GM13976 (cell line): ENCODE measurements at places on chromosomes 16 and 17.
A peak's percentile ranks its signal among the peaks of the same experiment; 100 is the strongest.

- no peak for DNase-seq
Observed at GRCh38 chr17:77831474-77832179, 126.9 kb upstream of the TNRC6C start.

- DNase-seq = no peak
Observed at GRCh38 chr16:65773301-65773874, 593.1 kb upstream of the CDH5 start.

GRCh38 chr17:82973456-82974135 is 105.8 kb upstream of the METRNL start:
- DNase-seq = peak; percentile 18

- DNase-seq = no peak
Observed at GRCh38 chr17:58061672-58062071, 21.5 kb upstream of the DYNLL2 start.

DNA sequence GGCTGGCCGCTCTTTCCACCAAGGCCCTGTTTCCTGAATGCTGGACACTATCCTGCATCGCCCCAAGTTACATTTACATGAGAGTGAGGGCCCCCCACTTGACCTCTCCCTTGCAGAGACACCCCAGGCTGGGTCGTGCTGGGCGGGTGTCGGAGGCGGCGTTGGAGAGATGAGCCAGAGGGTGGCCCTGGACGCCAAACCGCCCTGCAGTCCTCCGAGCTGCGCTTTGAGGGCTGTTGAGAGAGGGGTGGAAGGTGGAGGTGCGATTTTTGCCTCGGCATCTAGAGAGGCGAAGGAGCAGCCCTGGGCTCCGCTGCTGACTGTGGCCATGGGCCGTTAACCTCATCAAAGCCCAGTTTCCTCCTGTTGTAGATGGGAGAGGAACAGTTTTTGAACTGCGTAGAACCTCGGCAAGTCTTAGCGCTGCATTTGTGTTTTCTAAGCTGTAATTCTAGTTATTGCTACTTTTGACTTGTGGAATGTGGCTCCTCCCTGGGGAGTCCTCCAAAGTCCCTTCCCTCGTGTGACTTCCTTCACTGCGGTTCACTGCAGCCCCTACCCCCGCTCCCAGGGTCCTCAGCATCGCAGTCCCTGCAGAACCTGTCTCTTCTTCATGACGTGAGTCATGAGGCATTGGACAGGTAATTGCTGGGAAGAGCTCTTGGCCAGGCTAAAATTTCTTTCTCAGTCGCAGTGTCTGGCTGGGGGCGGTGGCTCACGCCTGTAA is 986 bp upstream of the ELOB start:
- DNase-seq = no peak

DNA sequence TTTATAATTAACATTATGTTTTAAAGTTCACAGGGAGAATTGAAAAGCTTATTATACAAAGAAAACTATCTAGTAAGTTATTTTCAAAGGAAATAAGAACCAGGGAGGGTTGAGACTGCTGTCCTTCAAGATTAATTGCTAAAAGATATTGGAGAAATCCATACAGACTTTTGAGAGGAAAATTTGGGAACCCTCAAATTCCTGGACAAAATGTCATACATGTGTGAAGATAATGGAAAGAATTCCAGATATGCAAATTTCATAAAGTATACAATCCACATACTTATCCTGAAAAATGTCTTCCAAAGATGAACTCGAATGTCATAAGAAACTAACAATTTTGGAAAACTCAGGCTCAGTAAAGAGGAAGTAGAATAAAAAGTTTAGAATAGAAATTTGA is 213.8 kb downstream of the HS3ST3A1 start:
- DNase-seq = no peak

DNA sequence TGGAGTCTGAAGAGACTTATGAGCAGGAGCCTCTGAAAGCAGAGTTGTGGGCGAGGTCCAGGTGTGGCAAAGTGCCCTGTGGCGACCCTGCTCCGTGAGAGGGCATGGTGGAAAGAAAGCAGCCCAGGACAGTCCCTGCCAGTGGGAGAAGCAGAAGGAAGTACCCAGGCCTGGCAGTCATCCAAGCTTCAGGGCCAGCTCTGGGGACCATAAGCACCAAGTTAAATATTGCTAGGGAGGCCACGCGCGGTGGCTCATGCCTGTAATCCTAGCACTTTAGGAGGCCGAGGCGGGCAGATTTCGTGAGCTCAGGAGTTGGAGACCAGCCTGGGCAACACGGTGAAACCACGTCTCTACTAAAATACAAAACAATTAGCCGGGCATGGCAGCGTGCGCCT is 4.9 kb upstream of the ASGR1 start:
- DNase-seq = no peak

- DNase-seq = no peak
Observed at GRCh38 chr16:72480911-72481310, 309.0 kb upstream of the PMFBP1 start.

DNA sequence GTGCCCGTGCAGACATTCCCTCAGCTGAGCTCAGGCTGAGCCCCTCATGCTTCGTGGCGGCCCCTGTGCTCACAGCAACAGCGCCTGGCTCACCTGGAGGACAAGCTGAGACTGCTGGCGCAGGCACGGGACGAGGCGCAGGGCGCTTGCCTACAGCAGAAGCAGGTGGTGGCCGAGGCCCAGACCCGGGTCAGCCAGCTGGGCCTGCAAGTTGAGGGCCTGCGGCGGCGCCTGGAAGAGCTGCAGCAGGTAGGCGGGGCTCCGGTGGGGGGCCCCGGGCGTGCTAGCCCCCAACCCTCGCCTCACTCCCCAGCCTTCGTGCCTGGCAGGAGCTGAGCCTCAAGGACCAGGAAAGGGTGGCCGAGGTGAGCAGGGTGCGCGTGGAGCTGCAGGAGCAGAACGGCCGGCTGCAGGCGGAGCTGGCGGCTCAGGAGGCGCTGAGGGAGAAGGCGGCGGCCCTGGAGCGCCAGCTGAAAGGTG is 1.4 kb upstream of the RAC3 start:
- DNase-seq = no peak

- no peak for DNase-seq
Observed at GRCh38 chr16:50519001-50519400, 29.2 kb upstream of the NKD1 start.

- no peak for DNase-seq
Observed at GRCh38 chr17:58280480-58281217, at the start of gene MPO. MPO (minus strand) TSS chr17:58280935; CDS start chr17:58280758, 177 bp downstream.

- no peak for DNase-seq
Observed at GRCh38 chr17:40470932-40471828, 27.9 kb downstream of the IGFBP4 start.

GRCh38 chr16:56163089-56163488 is 28.2 kb upstream of the GNAO1 start:
- DNase-seq = no peak

- no peak for DNase-seq
Observed at GRCh38 chr16:4208341-4208751, 33.5 kb downstream of the SRL start.
